ENCODE measurements at places on chromosomes 2 and 18. TPM values are rescaled to one million over a fixed set of nuclear protein-coding genes. Genes with fewer than 3 reads are reported as not detected.

KCNG2 gene
- not detected for total RNA-seq

OSBPL1A gene
- 53.7 TPM for total RNA-seq

KIF5C gene
- total RNA-seq = 7.3 TPM

GYPC gene
- 185 TPM for total RNA-seq

MGAT4A gene
- total RNA-seq = 80.8 TPM

RND3 gene
- 119 TPM for total RNA-seq

PLA2R1 gene
- total RNA-seq = 28.7 TPM

DOK6 gene
- 2.1 TPM for total RNA-seq

- no peak for DNase-seq
- no peak overlapping the region for H3K4me3 ChIP-seq
- H3K36me3 ChIP-seq = no peaks in the 10 kb centered on the region
- H3K27me3 ChIP-seq = no peaks in the 10 kb centered on the region
- H3K4me1 ChIP-seq = no peaks in the 10 kb centered on the region
These were observed 25.6 kb upstream of the GREB1 start for GRCh38 chr2:11508279-11508678.

GRCh38 chr2:84832772-84833461 is 48.0 kb downstream of the TRABD2A start:
- no peaks in the 10 kb centered on the region for H3K27me3 ChIP-seq
- H3K4me1 ChIP-seq = no peaks in the 10 kb centered on the region
- H3K4me3 ChIP-seq = no peak overlapping the region
- DNase-seq = no peak

DNA sequence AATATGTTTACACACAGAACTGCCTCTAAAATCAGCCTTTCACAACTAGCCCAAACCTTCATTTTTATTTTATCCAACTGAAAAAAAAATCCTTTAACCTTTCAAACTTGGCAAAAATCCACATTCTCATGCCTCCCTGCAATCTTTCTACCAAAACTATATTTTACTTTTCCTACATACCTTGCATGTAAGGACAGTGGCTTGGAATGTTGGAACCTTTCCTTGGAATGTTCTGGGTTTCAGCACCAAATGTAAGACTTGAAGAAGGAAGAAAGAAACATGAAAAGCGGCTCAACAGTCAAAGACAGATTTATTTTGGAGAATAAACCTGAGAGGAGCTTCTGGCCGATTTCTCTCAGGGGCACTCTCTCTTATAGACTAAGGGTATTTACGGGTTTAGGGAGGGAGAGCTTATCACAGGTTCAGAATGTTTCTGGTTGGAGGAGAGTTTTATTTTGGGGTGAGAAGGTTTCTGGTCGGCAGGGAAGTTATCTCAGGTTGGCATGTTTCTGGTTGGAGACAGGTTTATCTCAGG is 79.7 kb downstream of the RRM2 start:
- no peak for DNase-seq
- no peaks in the 10 kb centered on the region for H3K27me3 ChIP-seq
- no peak overlapping the region for H3K4me3 ChIP-seq
- no peaks in the 10 kb centered on the region for H3K36me3 ChIP-seq
- no peak overlapping the region for H3K27ac ChIP-seq

DNA sequence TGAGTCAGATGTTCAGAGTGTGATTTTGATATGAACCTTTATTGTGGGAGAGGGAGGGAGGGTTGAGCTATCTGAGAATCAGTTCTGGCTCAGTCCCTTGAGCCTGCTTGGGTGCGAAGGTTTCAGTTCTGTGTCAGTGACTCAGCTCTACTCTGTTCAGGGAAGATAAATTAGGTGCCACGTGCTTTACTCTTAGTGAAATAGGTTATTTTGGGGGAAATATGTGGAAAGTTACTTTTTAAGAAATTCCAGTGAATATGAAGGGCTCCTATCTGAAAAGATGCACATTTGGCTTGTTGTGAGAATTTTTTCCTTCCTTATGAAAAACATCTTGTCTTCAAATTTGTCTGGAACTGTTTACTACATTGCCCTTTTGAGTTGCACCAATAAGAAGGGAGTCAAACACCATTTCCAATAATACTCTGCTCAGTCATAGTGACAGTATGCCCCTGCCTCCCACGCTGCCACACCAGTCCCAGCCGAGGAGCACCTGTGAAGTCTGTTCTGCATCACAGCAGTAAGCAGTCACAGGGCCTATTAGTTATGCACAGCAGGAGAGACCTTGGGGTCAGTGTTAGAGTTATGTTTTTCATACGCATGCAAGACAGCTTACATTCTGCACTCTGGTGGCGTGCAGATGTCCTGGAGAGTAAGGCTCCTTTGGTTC is 32.8 kb upstream of the DNAH7 start:
- no peak overlapping the region for H3K27ac ChIP-seq
- H3K27me3 ChIP-seq = no peaks in the 10 kb centered on the region
- H3K36me3 ChIP-seq = no peaks in the 10 kb centered on the region
- H3K4me3 ChIP-seq = no peak overlapping the region
- H3K4me1 ChIP-seq = peaks cover 3% of the 10 kb centered on the region
- DNase-seq = no peak

DNA sequence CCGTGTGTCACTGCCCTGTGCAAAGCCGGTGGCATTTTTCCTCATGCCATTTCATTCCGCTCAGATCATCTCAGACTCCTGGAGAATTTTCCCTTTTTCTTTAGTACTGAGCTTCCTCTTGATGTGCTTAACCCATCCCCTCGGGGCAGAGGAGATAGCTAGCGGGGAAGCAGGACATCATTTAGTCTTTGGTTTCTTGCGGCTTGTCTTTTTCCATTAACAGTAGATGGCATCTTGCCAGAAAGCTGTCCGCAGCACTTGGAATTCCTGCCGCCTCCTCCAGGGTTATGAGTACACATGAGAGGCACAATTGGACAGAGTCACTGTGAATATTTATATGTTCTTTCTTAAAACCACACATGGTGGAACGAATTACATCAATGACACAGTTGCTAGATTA is 226.6 kb downstream of the ALPK2 start:
- no peaks in the 10 kb centered on the region for H3K36me3 ChIP-seq
- no peaks in the 10 kb centered on the region for H3K4me1 ChIP-seq
- DNase-seq = no peak
- H3K4me3 ChIP-seq = no peak overlapping the region
- H3K27ac ChIP-seq = no peak overlapping the region
- H3K27me3 ChIP-seq = no peaks in the 10 kb centered on the region

GRCh38 chr2:188203776-188204175 is 87.9 kb upstream of the GULP1 start:
- DNase-seq = no peak
- H3K4me1 ChIP-seq = peaks cover 14% of the 10 kb centered on the region
- no peak overlapping the region for H3K4me3 ChIP-seq
- no peaks in the 10 kb centered on the region for H3K27me3 ChIP-seq

- no peak overlapping the region for H3K27ac ChIP-seq
- peaks cover 3% of the 10 kb centered on the region for H3K4me1 ChIP-seq
- no peak overlapping the region for H3K4me3 ChIP-seq
- H3K27me3 ChIP-seq = no peaks in the 10 kb centered on the region
- H3K36me3 ChIP-seq = peaks cover 8% of the 10 kb centered on the region
These were observed 10.9 kb downstream of the ITM2C start for GRCh38 chr2:230875347-230876315.

DNA sequence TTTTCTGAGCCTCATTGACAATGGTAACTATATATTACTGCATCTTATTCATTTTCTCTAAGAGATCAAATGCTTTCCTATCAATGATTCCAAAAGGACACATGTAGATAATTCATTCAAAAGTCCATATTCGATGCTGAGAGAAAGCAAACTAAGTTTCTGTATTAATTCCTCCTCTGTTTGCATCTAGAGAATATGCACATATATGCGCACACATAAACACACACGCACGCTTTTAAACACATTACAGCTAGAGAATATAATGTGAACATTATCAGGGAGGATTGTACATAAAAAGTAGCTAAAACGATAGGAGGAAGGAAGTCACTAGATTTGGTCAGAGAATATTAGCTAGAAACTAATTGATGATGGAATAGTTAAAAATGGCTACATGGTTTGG is 379.0 kb upstream of the NETO1 start:
- no peaks in the 10 kb centered on the region for H3K27me3 ChIP-seq
- DNase-seq = no peak
- no peak overlapping the region for H3K4me3 ChIP-seq
- H3K4me1 ChIP-seq = no peaks in the 10 kb centered on the region

- H3K27me3 ChIP-seq = no peaks in the 10 kb centered on the region
- H3K4me1 ChIP-seq = no peaks in the 10 kb centered on the region
- H3K4me3 ChIP-seq = no peak overlapping the region
- H3K27ac ChIP-seq = no peak overlapping the region
- DNase-seq = no peak
These were observed 1537.7 kb downstream of the LRP1B start for GRCh38 chr2:140593132-140593531.

- no peak overlapping the region for H3K4me3 ChIP-seq
- H3K27me3 ChIP-seq = no peaks in the 10 kb centered on the region
- H3K36me3 ChIP-seq = no peaks in the 10 kb centered on the region
- H3K4me1 ChIP-seq = no peaks in the 10 kb centered on the region
These were observed 971.3 kb upstream of the FAM98A start for GRCh38 chr2:34570266-34570872.

GRCh38 chr2:231648579-231649174 is 56.0 kb downstream of the TEX44 start:
- H3K4me3 ChIP-seq = no peak overlapping the region
- no peak for DNase-seq
- no peaks in the 10 kb centered on the region for H3K36me3 ChIP-seq

GRCh38 chr2:41870265-41870585 is 177.6 kb upstream of the PKDCC start:
- H3K4me1 ChIP-seq = peaks cover 29% of the 10 kb centered on the region
- H3K36me3 ChIP-seq = no peaks in the 10 kb centered on the region
- H3K27me3 ChIP-seq = no peaks in the 10 kb centered on the region
- H3K4me3 ChIP-seq = no peak overlapping the region
- DNase-seq = no peak

- no peak overlapping the region for H3K4me3 ChIP-seq
- peaks cover 59% of the 10 kb centered on the region for H3K4me1 ChIP-seq
- H3K27ac ChIP-seq = no peak overlapping the region
- no peaks in the 10 kb centered on the region for H3K36me3 ChIP-seq
- no peak for DNase-seq
These were observed 68.7 kb upstream of the WIPF1 start for GRCh38 chr2:174666312-174666711.

- no peaks in the 10 kb centered on the region for H3K36me3 ChIP-seq
- no peaks in the 10 kb centered on the region for H3K27me3 ChIP-seq
- H3K27ac ChIP-seq = no peak overlapping the region
- H3K4me3 ChIP-seq = no peak overlapping the region
- no peak for DNase-seq
These were observed 236.3 kb downstream of the AGAP1 start for GRCh38 chr2:235730115-235730514.

DNA sequence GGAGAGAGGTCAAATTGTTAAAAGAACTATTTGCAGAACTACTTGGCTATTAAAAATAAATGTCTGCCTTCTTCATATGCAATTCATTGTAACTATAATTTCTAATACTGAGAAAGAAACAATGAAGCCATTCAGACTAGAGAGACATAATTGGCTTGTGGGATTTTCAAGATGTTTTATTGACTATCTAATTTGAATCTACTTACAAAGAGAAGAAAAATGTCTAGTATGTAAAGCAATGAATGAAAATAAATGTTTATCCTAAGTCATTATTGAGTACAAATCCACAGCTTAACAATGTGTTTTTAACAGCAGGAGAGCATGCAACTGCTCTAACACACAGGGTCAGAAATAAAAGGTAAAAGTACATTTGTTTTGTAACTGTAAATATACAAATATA is 19.2 kb downstream of the RMP24 start:
- DNase-seq = no peak
- no peaks in the 10 kb centered on the region for H3K36me3 ChIP-seq
- H3K27ac ChIP-seq = no peak overlapping the region
- no peak overlapping the region for H3K4me3 ChIP-seq

DNA sequence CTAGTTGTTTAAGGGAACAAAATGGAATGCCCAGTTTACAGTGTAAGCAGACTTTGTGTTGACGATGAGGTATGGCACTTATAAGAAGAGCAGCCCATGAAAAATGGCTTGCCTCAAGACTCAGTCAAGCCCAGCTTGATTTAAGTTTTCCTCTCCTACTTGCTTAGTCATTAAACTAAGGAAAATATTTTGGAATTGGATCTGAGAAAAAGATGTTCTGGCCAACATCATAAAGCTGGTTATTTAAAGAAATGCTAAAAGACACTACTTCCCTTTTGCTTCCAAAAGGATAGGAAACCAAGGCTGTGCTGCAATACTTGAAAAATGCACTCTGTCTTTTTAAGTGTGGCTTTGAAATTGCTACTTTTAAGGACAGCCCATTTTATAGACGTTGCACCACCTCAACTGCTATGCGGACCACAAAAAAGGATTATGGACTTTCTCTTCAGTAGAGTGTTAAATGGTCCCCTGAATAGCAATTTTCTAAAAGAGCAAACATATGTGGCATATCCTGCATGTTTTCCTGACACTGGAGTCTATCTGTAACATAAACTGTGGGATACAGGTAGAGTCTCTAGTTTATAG is 32.1 kb downstream of the CCDC141 start:
- H3K36me3 ChIP-seq = no peaks in the 10 kb centered on the region
- H3K27ac ChIP-seq = no peak overlapping the region
- DNase-seq = no peak
- no peaks in the 10 kb centered on the region for H3K27me3 ChIP-seq
- no peak overlapping the region for H3K4me3 ChIP-seq

All from thoracic aorta (tissue), 2 donors.